ENCODE measurements at places on chromosomes 3 and 15.

DNA sequence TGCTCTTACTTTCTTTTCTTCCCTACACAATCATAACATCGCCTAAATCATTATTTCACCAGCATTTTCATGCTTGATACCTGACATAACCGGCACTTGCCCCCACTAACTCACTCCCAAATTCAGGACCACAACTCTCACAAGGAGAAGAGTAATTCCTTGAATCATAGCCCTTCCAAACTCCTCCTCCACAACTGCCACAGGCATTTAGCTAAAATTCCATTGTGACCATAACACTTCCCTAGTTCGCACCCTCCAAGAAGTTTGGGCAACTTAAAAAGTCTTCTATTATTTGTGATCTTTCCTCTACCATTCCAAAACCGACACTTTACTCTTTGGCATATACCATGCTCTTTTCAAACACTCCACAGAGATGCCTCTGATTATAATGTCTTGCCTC lies 59.4 kb upstream of the XRN1 start:
- no peak for DNase-seq
- H3K27me3 ChIP-seq, result no peaks in the 10 kb centered on the region
- no peaks in the 10 kb centered on the region for H3K4me1 ChIP-seq
- peak overlapping the region; percentile 47 for H3K27ac ChIP-seq

DNA sequence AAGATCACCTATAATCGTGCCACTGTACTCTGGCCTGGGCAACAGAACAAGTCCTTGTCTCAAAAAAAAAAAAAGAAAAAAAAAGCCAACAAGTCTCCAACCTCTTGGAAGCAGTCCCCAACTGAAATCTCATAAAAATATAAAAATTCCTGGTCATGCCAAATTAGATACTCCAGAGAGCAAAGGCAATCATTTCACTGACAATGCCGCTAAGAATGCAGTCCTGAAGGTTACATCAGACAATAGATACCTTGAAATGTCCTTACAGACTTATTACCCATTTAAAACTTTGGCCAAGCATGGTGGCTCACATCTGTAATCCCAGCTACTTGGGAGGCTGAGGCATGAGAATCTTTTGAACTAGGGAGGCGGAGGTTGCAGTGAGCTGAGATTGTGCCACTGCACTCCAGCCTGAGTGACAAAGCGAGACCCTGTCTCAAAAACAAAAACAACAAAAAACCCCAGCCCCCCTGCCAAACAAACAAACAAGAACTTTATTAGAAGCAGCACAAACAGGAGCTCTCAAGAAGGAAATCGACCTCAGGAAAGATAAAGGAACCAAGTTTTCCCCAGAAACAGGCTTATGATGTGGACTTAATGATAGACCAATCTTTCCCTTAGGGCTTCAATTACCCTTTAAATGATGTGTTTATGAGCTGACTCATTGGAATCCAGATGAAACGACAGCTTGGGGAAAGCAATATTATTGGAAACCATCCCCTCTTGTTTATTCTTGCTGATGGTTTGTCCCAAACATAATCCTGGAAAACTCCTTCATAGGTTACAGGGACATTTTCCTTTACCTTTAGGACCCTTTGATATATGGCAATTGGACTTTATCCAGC lies 53.1 kb upstream of the XCR1 start:
- H3K27me3 ChIP-seq, result peaks cover 4% of the 10 kb centered on the region
- H3K36me3 ChIP-seq, result no peaks in the 10 kb centered on the region
- no peak for DNase-seq
- H3K27ac ChIP-seq, result no peak overlapping the region
- no peak overlapping the region for H3K4me3 ChIP-seq
- no peaks in the 10 kb centered on the region for H3K4me1 ChIP-seq

GRCh38 chr3:41652506-41652905 lies 309.4 kb downstream of the ULK4 start:
- DNase-seq, result no peak
- peaks cover 4% of the 10 kb centered on the region for H3K36me3 ChIP-seq
- H3K4me1 ChIP-seq, result peaks cover 6% of the 10 kb centered on the region
- no peak overlapping the region for H3K27ac ChIP-seq

- no peak overlapping the region for H3K27ac ChIP-seq
- no peak overlapping the region for H3K4me3 ChIP-seq
- no peaks in the 10 kb centered on the region for H3K27me3 ChIP-seq
- no peak for DNase-seq
These were observed 230.9 kb upstream of the UBE2E1 start for GRCh38 chr3:23574822-23575315.

DNA sequence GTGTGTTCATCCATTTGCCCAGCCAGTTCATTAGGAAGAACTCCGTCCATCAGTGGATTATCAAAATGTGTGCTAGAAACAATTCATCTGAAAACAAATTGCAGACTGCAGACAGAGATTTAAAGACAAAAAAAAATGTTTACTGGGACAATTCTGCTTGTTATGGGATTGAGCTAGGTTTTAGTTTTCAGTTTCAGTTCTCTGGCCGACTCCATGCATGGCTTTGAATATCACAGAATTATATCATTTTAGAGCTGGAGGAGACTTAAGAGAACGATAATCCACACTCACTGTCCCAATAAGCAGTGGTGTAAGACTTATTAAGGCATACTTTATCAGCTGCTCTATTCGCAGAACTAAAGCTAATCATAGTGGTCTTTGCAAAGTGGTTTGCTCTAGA lies 51.1 kb downstream of the TFG start:
- H3K27ac ChIP-seq, result no peak overlapping the region
- H3K27me3 ChIP-seq, result no peaks in the 10 kb centered on the region
- no peaks in the 10 kb centered on the region for H3K36me3 ChIP-seq
- H3K4me3 ChIP-seq, result no peak overlapping the region

GRCh38 chr3:124352149-124352539 lies 360.2 kb upstream of the ROPN1 start:
- no peak overlapping the region for H3K4me3 ChIP-seq
- peaks cover 8% of the 10 kb centered on the region for H3K36me3 ChIP-seq
- no peak overlapping the region for H3K27ac ChIP-seq
- H3K4me1 ChIP-seq, result no peaks in the 10 kb centered on the region

GRCh38 chr3:6204891-6205290 lies 656.0 kb upstream of the GRM7 start:
- no peaks in the 10 kb centered on the region for H3K36me3 ChIP-seq
- no peaks in the 10 kb centered on the region for H3K4me1 ChIP-seq
- H3K27ac ChIP-seq, result no peak overlapping the region
- H3K4me3 ChIP-seq, result no peak overlapping the region
- DNase-seq, result no peak

- H3K4me1 ChIP-seq, result no peaks in the 10 kb centered on the region
- no peaks in the 10 kb centered on the region for H3K27me3 ChIP-seq
- no peak overlapping the region for H3K4me3 ChIP-seq
- peak; percentile 64 for DNase-seq
- H3K27ac ChIP-seq, result no peak overlapping the region
These were observed 196.6 kb downstream of the GAP43 start for GRCh38 chr3:115819785-115820384.

- no peak for DNase-seq
- no peak overlapping the region for H3K27ac ChIP-seq
- H3K4me3 ChIP-seq, result no peak overlapping the region
- no peaks in the 10 kb centered on the region for H3K27me3 ChIP-seq
These were observed 157.0 kb downstream of the GABRB3 start for GRCh38 chr15:26615927-26616302.

DNA sequence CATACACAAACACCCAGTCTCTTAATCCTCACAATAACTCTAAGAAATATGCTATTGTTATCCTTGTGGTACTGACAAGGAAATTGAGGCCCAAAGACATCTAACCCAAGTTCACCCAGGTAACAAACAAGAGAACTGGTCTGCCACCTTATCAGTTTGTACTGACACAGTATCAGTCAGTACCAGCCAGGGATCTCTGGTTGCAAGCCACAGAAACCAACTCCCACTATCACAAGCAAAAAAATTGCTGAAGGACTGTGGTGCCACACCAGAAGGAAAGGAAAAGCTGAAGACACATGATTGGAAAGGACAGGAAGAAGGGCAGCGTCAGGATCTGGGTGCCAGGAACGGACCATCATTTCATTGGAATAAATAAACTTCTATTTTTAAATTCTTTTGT lies 63.8 kb upstream of the GLCE start:
- H3K27ac ChIP-seq, result peak overlapping the region; percentile 76
- no peak overlapping the region for H3K4me3 ChIP-seq
- peaks cover 20% of the 10 kb centered on the region for H3K27me3 ChIP-seq
- H3K4me1 ChIP-seq, result peaks cover 7% of the 10 kb centered on the region

DNA sequence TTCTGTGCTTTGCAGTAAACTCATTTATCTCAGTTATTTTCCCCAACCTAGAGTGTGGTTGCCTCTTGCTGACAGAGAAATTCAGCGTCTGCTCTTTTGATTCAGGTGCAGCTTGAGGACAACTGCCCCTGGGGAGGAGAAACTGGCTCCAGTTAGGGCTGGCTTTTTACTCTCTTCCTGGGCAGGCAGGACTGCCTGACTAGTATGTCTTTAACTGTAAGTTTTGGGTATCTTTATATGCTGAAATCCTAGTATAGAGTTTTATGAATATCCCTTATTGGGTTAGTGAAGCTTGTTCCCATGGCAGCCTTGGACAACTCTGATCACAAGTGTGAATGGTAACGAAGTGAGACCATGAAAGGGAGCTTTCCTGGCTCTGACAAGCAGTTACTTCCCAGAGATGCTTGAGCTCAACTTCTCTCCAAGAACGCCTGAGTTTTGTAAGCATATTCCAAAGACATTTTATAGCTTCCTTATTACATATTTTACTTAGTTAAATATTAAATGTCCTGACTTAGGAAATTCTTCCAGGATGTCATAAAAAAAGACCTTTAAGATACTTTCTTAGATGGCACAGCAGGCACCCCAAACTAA lies 27.1 kb downstream of the CCNB2 start:
- no peak overlapping the region for H3K4me3 ChIP-seq
- peaks cover 52% of the 10 kb centered on the region for H3K36me3 ChIP-seq
- no peaks in the 10 kb centered on the region for H3K27me3 ChIP-seq

DNA sequence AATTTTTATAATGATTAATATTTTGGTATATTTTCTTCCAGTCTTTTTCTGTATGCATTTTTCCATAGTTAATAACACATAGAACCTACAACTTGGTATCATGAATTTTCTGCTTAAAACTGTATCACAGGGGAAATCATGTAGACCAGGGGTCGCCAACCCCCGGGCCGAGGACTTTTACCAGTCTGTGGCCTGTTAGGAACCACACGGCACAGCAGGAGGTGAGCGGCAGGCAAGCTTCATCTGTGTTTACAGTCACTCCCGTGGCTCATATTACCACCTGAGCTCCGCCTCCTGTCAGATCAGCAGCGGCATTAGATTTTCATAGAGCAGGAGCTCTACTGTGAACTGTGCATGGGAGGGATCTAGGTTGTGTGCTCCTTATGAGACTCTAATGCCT lies 54.7 kb downstream of the RPL22L1 start:
- H3K4me3 ChIP-seq, result no peak overlapping the region
- peaks cover 6% of the 10 kb centered on the region for H3K4me1 ChIP-seq
- H3K36me3 ChIP-seq, result no peaks in the 10 kb centered on the region

DNA sequence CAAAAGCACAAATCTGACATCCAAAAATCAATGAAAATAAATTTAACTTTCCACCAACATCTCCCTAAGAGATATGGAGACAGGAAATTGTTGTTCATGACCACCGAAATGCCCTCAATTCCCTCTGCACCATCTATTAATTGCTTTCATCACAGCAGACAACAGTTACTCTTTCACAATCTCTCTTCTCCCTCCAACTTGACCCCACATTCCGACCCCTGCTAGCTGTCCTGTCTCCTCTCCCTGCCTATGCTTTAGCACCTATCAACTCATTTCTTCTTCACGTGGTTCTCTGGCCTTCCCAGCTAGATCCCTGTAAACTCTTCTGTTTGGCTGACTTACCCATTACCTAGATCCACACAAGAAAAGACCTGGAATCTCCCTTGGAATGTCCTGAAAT lies 173.9 kb upstream of the ADAMTS9 start:
- peak overlapping the region; percentile 30 for H3K27ac ChIP-seq
- DNase-seq, result no peak
- H3K27me3 ChIP-seq, result no peaks in the 10 kb centered on the region
- H3K36me3 ChIP-seq, result no peaks in the 10 kb centered on the region
- no peak overlapping the region for H3K4me3 ChIP-seq

DNA sequence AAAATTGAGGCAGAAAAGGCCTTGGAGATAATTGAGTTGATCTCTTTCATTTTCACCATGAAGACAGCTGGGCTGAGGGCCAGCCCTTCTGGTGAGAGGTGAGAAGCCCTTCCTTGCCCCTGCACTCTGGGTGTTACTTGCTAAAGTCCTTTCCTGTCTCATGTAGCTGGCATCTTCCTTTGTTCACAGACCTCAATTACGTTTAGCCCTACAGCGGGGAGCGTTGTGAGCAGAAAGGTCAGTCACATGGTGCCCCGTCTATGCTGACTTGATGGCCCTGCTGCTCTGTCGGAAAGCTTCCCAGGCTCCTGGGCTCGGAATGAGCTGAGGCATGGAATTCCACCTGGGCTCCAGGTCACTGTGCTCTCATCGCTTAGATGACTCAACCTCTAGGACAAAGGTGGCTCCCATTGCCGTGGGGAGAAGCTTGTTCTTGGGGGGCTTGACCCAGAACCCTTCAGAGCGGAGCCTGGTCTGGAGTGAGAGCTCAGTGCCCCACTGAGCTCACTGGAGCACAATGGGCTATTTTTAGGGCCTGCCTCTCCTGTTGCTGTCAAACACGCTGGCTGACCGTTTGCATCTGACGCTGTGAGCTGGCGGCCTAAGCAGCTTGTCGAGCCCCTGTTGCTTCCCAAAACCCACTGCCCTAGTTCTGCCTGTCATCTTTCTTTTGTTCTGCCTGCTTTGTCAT lies 47.0 kb downstream of the RPLP1 start:
- peaks cover 5% of the 10 kb centered on the region for H3K27me3 ChIP-seq
- H3K4me3 ChIP-seq, result no peak overlapping the region
- H3K27ac ChIP-seq, result peak overlapping the region; percentile 29

DNA sequence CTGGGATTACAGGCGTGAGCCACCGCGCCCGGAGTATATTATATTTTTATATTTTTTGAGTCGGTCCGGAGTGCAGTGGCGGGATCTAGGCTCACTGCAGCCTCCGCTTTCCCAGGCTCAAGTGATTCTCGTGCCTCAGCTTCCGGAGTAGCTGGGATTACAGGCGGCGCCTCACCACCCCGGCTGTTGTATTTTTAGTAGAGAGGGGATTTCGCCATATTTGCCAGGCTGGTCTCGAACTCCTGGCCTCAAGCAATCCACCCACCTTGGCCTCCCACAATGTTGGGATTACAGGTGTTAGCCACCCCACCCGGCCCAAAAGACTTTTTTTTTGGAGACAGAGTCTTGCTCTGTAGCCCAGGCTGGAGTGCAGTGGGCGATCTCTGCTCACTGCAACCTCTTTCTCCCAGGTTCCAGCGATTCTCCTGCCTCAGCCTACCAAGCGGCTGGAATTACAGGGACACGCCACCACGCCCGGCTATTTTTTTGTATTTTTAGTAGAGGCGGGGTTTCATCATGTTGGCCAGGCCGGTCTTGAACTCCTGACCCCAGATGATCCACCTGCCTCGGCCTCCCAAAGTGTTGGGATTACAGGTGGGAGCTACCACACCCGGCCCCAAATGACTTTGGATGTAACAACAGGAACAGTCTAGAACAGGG lies 1.0 kb downstream of the ZNF589 start:
- H3K36me3 ChIP-seq, result no peaks in the 10 kb centered on the region
- H3K4me1 ChIP-seq, result peaks cover 32% of the 10 kb centered on the region
- no peak for DNase-seq

GRCh38 chr3:356952-357351 lies 160.4 kb downstream of the CHL1 start:
- H3K4me3 ChIP-seq, result no peak overlapping the region
- no peak overlapping the region for H3K27ac ChIP-seq
- DNase-seq, result no peak
- no peaks in the 10 kb centered on the region for H3K36me3 ChIP-seq
- H3K4me1 ChIP-seq, result no peaks in the 10 kb centered on the region
- H3K27me3 ChIP-seq, result peaks cover 26% of the 10 kb centered on the region
